ENCODE measurements at places on chromosomes 13 and 19.

DNA sequence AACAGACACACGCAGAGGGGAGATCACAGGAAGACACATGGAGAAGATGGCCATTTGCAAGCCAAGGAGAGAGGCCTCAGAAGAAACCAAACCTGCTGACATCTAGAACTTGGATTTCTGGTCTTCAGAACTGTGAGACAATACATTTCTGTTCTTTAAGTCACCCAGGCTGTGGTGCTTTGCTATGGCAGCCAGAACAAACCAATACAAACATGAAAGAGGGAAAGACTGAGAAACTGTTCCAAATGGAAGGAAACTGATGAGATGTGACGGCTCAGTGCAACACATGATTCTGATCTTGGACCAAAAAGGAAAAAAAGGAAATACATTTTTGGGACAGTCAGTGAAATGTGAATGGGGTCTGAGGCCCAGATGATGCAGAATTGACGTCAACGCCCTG, 30.2 kb upstream of the SACS start:
- DNase-seq, result no peak

DNA sequence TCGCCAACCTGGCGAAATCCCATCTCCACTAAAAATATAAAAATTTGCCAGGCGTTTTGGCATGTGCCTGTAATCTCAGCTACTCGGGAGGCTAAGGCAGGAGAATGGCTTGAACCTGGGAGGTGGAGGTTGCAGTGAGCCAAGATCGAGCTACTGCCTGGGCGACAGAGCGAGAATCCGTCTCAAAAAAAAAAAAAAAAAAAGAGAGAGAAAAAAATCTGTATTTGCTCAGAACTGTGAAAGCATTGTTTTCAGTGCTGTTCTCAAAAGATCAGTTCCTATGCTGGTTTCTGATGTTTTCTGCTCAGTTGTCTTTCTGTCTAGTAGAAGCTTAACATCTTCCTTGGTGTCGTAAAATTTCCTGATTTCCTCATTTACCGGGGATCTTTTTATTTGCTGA, 2.5 kb downstream of the SF3A2 start:
- no peak for DNase-seq

DNA sequence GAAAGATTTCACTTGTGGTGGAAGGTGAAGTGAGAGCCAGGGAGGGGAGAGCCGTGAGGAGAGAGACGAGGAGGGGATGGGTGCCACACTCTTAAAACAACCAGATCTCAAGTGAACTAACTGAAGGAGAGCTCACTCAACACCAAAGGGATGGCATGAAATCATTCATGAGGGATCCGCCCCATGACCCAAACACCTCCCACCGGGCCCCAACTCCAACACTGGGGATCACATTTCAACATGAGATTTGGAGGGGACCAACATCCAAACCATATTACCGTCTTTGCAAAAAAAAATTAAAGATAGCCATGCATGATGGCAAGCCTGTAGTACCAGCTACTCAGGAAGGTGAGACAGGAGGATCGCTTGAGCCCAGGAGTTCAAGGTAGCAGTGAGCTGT, 34.9 kb upstream of the POP4 start:
- no peak for DNase-seq

DNA sequence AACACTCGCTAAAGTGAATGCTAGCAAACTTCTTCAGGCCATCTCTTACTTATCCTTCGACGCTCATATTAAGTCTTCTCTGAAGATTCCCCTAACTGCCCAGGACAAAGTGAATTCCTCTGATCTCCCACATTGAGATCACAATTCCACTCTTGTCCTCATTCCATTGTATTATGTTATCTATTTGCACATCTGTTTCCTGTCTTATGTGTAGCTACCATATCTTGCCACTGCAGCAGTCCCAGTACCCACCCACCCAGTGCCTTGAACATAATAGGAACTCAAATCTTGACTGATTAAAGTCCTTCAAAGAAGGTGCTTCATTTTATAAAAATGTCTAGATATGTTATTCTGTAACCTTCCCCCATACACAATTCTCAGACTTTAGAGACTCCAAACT, 702.3 kb downstream of the DIAPH3 start:
- no peak for DNase-seq

- peak; percentile 50 for DNase-seq
Observed at GRCh38 chr19:42253245-42254088, 1.5 kb downstream of the ERF start.

GRCh38 chr19:38425222-38425809, 703 bp downstream of the RASGRP4 start:
- no peak for DNase-seq
